ENCODE measurements at places on chromosomes 5 and 9.

- DNase-seq: no peak
These were observed 53.2 kb downstream of the PIK3R1 start for GRCh38 chr5:68268852-68269130.

DNA sequence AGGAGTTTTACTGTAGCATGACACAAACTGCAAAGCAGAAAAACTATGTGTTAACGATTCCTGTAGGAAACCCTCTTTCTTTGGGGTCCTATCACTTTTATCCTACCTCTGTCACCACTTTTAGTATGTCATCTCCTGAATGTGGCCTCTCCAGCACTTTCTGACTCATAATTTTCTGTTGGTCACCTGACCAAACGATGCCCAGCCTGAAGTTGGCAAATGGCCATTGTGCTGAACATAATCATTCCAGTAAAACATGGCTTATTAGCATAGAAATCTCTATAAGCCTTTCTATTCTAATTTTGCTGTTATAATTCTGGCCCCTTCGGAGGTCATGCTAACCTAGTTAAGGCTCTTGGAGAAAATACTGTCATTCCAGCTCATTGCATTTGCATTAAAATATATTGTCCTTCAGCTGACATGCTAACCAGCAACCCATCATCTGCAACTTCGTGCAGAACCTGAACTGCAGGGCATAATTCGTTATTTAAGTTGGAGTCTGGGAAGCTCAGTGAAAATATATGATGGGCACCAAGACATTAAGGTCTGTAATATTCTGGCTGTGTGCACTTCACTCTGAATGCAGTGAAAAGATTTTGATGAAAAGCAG, 140.3 kb downstream of the NMUR2 start:
- no peak for DNase-seq

DNA sequence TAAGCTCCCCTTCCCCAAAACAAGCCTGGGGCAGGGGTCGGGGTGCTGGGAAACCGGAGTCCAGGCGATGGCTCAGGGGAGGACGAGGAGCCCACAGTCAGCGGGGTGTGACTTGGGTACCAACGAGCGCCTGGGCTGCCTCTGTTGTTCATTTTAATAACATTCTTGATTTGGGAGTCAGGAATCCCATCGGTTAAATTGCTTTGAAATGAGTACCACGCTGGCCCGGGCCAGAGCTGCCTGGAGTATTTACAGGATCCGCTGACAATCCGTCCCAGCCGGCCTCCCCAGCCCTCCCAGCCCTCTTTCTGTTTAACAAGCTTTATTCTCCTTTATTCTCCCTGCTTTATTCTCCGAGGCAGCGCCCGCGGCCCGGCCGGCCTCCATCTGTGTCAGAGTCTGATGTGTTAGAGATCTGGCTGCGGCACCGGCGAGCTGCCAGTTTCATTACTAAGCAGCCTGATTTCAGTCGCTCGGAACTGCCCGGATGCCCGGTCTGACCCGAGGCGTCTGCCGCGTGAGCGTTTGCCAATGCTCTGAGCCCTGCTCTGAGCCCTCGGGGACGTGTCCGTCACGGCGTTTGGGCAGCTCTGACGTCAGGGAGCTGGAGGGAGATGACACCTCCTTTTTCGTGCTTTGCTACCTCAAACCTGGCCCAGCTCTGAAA, 16.5 kb upstream of the QRFP start:
- DNase-seq: no peak

- DNase-seq: no peak
These were observed 104.0 kb downstream of the GDNF start for GRCh38 chr5:37735649-37736347.

GRCh38 chr5:154038261-154038706, 426 bp downstream of the FAM114A2 start:
- DNase-seq: no peak

- no peak for DNase-seq
These were observed 161.8 kb upstream of the CLINT1 start for GRCh38 chr5:158020555-158021418.

- peak; percentile 64 for DNase-seq
These were observed 2.5 kb upstream of the TMEM174 start for GRCh38 chr5:73170522-73170921.

DNA sequence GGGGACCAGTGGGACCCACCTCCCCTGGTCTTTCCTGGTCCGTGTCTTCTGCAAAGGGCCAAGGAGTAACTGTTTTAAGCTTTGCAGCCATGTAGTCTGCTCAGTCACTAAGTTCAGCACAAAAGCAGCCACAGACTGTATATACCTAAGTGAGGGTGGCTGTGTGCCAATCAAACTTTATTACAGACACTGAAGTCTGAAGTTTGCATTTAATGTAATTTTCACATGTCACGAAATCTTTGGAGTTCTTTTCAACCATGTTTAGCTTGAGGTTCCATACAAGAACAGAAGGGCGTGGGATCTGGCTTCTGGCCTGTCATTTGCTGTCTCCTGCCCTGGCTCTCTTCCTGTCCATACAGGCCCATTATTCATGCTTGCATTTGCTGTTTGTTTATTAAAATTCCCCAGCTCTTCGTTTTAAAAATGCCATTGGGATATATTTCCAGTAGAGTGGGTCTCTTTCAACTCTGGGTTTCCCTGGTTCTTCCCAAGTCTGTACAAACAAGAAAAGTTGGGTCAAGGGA, 64.2 kb upstream of the ECM2 start:
- no peak for DNase-seq
